ENCODE measurements at places on chromosomes 4 and X.
A peak's percentile ranks its signal among the peaks of the same experiment; 100 is the strongest.

- no peaks in the 10 kb centered on the region for H3K4me1 ChIP-seq
- peak; percentile 79 for DNase-seq
- no peak overlapping the region for H3K27ac ChIP-seq
- no peaks in the 10 kb centered on the region for H3K36me3 ChIP-seq
- H3K27me3 ChIP-seq, result no peaks in the 10 kb centered on the region
- no peak overlapping the region for H3K4me3 ChIP-seq
Observed at GRCh38 chr4:77618383-77619241, 13.0 kb downstream of the CXCL13 start.

DNA sequence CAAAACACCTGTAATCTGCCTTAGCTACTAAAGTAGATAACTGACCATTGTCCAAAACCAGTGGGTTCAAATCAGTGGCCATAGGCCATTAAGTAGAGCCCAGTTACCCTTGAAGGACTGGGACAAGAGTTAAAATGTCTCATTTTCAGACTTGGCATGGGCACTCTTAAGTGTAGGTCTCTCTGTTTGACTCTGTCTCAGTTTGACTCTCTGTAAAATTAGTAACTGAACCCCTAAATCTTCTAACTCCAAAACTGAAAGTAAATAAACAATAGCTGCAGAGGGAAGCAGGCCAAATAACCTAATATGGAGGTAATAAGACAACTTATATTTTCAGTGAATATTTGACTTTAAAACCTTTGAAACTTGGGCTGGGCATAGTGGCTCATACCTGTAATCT lies 89.1 kb downstream of the SLC16A2 start:
- H3K36me3 ChIP-seq, result no peaks in the 10 kb centered on the region
- no peak for DNase-seq
- H3K4me3 ChIP-seq, result no peak overlapping the region
- H3K27me3 ChIP-seq, result no peaks in the 10 kb centered on the region
- no peaks in the 10 kb centered on the region for H3K4me1 ChIP-seq
- no peak overlapping the region for H3K27ac ChIP-seq

DNA sequence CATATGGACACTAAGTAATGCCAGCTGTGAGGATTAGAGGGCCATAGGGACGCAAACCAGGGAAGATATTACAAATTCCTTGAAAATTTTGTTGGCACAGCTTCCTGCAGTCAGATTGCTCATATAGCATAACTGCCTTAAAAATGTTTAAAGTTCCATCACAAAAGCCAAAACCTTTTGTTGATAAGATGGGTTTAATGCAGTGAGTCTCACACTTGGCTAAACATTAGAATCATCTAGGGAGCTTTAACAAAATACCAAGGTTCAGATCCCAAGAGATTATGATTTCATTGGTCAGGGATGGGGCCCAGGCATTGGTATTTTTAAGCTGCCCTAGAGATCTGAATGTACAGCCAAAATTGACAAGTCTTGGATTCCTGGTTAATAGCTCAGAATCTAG lies 376.5 kb upstream of the MAD2L1 start:
- no peaks in the 10 kb centered on the region for H3K27me3 ChIP-seq

- no peak overlapping the region for H3K4me3 ChIP-seq
- no peak for DNase-seq
- no peaks in the 10 kb centered on the region for H3K36me3 ChIP-seq
Observed at GRCh38 chr4:186644311-186644638, 79.4 kb downstream of the FAT1 start.

DNA sequence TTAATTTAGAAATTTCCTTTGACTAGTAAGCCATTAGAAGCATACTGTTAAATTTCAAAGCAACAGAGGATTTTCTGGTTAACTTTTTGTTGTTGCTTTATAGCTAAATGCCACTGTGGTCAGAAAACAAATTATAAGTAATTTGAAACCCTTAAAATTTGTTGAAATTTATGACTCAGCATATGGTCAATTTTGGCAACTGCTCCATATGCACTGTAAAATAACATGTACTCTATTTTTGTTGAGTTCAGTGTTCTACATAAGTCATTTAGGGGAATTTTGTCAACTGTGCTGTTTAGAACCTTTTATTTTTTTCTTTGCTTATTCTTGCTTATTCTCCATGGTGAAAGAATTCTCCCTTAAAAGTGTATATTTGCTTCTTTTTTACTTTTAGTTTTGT lies 28.6 kb downstream of the SCLT1 start:
- no peaks in the 10 kb centered on the region for H3K36me3 ChIP-seq
- H3K4me3 ChIP-seq, result no peak overlapping the region
- no peak overlapping the region for H3K27ac ChIP-seq
- no peak for DNase-seq
- no peaks in the 10 kb centered on the region for H3K27me3 ChIP-seq

GRCh38 chr4:677431-678293 lies 3.3 kb downstream of the MYL5 start:
- peaks cover 26% of the 10 kb centered on the region for H3K4me1 ChIP-seq
- H3K4me3 ChIP-seq, result no peak overlapping the region
- H3K27me3 ChIP-seq, result peaks cover 10% of the 10 kb centered on the region
- peaks cover under 1% of the 10 kb centered on the region for H3K36me3 ChIP-seq
- DNase-seq, result no peak
